ENCODE measurements at places on chromosomes 3 and 15. TPM values are rescaled to one million over a fixed set of nuclear protein-coding genes. Genes with fewer than 3 reads are reported as not detected.

The C2CD4B gene
- not detected for total RNA-seq

The TRPM1 gene
- not detected for total RNA-seq

The CFAP91 gene
- 0.29 TPM for total RNA-seq

The UBAP1L gene
- 0.29 TPM for total RNA-seq

The CASR gene
- not detected for total RNA-seq

The SLC51A gene
- total RNA-seq: not detected

The ISL2 gene
- total RNA-seq: 4.7 TPM

The CEMIP gene
- total RNA-seq: 0.84 TPM

The ANO10 gene
- 18.8 TPM for total RNA-seq

The LRRC3B gene
- total RNA-seq: not detected

All from A549 treated with ZK216348 at 1 μM for 4 hours (cell line).